ENCODE measurements at places on chromosomes 5 and 9.

DNA sequence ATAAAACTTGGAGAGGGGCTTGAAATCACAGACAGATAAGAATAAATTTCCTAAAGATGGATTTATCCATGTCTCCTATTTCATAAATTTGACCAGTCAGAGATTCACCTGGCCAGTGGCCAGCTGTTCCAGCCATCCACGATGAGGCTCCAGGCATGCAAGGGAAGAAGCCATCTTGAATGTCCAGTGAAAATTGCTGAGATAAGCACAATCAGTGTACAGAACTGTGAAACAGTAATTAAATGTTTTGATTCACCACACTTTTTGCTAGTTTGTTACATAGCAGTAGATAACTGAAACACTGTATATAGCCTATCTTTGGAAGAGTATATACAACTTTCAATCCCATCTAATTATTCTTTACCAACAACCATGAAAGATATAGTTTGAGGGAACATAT is 163.5 kb downstream of the HINT1 start:
- no peak for DNase-seq

DNA sequence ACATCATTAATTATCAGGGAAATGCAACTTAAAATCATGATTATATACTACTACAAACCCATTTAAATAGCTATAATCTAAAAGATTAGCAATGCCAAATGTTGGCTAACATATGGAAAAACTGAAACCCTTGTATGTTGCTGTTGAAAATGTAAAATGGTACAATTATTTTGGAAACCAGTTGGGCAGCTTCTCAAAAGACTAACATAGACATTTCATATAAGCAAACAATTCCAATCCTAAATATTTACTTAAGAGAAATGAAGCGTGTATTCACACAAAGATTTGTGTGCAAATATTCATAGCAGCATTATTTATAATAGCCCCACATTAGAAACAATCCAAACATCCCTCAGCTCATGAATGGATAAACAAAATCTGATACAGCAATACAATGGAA is 106.2 kb downstream of the ADAMTS12 start:
- no peak for DNase-seq

DNA sequence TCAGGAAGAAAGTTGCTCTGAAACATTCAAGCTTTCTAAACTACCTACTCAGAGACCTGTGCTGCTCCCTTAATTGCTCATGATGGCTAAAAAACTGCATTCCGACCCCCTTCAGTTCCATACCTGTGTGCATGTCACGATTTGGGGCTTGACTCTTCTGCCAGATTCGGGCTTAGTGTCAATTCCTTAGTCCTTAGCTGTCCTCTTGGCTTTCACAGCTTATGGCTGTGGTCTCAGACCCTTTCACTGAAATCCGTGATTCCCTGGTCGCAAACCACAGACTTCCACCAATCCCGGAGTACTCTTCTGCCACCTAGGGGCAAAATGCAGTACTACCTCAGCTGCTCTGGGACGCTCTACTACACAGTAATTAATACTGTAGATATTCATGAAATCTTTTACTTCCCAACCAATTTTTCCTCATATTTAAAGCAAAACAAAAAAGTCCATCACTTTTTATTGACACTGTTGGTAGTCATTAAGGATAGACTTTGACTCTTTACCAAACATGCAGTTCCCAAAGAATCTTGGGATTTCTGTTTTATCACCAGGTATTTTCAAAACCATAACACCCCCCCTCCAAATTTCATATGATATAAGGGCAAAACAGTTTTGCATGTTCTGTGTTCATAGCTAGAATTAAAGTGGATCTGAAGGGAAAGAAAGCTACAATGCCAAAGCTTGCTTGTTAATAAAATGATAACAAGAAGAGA is 617.4 kb downstream of the SLCO4C1 start:
- peak; percentile 44 for DNase-seq

- DNase-seq, result no peak
These were observed 5.5 kb downstream of the ANAPC2 start for GRCh38 chr9:137182836-137183235.

- no peak for DNase-seq
These were observed 11.7 kb downstream of the DNM1 start for GRCh38 chr9:128214571-128215490.

DNA sequence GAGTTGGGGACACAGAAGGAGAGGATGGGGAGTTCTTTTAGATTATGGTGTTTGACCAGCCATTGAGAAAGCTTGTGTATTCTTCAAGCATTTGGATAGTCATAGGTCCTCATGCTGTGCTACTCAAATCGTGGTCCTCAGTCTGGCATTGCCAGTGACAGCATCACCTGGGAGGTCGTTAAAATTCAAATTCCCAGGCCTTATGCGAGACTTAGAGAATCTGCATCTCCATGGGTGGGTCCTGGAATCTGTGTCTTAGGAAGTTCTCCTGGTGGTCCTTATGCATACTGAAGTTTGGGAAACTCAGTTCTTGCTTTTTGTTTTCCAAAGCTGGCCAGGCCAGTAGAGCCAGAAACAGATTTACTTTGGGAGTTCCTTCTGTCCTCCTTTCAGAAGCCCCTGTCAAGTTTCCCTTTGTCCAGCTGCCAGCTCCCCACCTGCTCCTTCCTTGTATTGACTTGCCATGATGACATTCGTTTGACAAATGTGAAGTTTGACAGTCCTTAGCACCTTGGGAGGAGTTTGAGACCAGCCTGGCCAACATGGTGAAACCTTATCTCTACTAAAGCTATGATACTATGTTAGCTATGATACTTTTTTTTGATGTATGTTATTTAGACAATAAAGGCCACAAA is 95.6 kb downstream of the PALM2AKAP2 start:
- no peak for DNase-seq

GRCh38 chr5:117082977-117083376 is 508.4 kb upstream of the SEMA6A start:
- DNase-seq, result no peak

- DNase-seq, result peak; percentile 31
These were observed 9.3 kb upstream of the KIF4B start for GRCh38 chr5:155004138-155004744.

DNA sequence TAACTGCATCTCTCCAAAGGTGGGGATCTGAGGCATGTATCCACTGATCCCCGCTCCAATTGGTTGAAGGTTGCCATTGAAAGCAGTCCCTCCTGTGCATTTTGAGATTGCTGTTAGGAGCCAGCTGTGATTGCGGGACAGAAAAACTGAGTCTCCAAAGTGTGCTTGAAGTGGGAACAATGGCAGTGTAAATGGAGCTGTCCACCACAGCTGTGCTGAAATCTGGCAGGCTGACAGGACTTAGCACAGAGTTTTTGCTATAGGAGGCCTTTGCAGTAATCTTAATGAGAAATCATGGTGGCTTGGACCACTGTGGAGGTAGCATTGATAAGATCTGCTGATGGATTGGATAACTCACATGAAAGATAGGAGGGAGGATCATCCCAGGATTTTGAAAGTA is 3.3 kb downstream of the RNF20 start:
- DNase-seq, result no peak

DNA sequence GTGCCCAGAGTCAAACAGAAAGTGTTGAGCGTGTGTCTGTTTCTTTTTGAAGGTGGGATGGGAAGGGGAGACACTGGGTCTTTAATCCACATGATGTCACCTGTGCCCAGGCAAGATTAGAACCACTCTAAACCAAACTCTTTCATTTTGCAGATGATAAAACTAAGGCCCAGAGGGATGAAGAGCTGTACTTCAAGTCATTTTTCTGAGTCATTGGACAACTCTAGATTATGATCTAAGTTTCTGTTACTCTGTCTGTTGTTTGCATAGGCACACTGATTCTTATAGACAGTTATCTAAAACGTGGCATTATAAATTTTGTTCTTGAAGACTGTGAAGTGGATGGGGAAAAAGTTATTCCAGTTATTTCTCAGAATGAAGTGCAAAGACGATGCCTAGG is 48.8 kb downstream of the MAST4 start:
- DNase-seq, result no peak

All from activated T-cell treated with anti-CD3 and anti-CD28 coated beads, Interleukin-2, amount 50 U/mL, for 24 hours (primary cell).